Frontal cortex (tissue), 4 donors: ENCODE measurements at places on chromosomes 4 and X.
A peak's percentile ranks its signal among the peaks of the same experiment; 100 is the strongest.

DNA sequence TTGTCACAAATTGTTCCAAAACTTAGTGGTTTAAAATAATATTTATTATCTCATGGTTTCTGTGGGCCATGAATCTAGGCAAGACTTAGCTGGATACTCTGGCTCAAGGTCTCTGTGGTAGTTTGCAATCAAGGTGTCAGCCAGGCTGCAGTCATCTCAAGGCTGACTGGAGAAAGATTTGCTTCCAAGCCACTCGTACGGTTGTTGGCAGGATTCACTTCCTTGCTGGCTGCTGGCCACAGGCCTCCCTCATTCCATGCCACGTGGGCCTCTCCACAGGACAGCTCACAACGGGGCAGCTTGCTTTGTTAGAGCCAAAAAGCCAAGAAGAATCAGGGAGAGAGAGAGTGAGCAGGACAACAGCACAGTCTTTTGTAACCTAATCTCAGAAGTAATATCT lies 101.4 kb downstream of the WWC2 start:
- peak; percentile 5 for DNase-seq

GRCh38 chr4:123449362-123449761 lies 52.8 kb downstream of the SPRY1 start:
- DNase-seq, result no peak

- DNase-seq, result peak; percentile 3
Observed at GRCh38 chr4:148980782-148981480, 538.7 kb upstream of the NR3C2 start.

DNA sequence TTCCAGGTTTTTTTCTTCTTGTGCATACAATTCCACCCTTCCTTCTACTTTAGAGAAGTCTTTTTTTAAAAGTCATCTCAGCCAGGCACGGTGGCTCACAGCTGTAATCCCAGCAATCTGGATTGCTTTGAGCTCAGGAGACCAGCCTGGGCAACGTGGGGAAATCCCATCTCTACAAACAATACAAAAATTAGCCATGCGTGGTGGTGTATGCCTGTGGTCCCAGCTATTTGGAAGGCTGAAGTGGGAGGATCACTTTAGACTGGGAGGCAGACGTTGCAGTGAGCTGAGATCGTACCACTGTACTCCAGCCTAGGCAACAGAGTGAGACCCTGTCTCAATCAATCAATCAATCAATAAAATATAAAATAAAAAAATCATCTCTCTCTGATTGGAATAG lies 14.8 kb downstream of the ELOVL6 start:
- no peak for DNase-seq

- no peak for DNase-seq
Observed at GRCh38 chr4:52910115-52910514, 48.0 kb downstream of the RASL11B start.

- DNase-seq, result no peak
Observed at GRCh38 chrX:17964871-17965270, 103.8 kb upstream of the RAI2 start.

DNA sequence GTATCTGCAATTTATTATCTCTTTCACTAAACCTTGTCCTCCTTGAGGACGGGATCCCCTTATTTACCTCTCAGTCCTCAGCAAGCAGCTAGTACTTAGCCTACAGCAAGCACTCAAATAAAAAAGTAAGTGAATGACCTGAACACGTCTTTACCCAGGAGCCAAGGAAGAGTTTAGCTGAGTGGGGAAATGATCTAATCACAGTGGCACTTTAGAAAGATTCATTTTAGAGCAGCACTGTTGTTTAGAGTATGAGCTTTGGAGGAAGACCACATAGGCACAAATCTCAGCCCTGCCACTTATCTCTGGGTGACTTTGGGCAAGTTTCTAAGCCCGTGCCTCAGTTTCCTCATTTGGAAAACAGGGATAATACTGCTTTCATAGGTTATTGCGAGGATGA lies 2.7 kb downstream of the FAM120C start:
- DNase-seq, result no peak

DNA sequence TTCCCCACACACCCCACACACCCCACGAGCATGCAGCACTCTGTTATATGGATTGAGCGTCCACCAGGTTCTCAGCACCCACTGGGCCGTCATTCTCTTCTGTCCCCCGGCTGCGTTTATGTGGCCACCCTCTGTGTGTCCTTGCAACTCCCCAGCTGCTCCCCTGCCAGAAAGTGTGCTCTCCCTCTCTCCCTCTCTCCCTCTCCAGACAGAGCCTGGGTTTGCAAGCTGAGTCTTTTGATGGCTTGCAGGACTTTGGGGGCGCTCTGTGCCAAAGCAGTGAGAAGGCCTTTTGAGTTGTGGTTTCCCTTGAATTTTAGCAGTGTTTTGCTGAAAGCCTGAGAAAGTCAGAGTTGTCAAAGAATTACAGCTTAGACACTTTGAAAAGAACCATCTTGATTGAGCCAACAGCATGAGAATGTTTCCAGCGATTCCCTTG lies 173.5 kb downstream of the DCLK2 start:
- DNase-seq, result no peak

GRCh38 chrX:25025615-25026014 lies 9.8 kb upstream of the ARX start:
- no peak for DNase-seq

DNA sequence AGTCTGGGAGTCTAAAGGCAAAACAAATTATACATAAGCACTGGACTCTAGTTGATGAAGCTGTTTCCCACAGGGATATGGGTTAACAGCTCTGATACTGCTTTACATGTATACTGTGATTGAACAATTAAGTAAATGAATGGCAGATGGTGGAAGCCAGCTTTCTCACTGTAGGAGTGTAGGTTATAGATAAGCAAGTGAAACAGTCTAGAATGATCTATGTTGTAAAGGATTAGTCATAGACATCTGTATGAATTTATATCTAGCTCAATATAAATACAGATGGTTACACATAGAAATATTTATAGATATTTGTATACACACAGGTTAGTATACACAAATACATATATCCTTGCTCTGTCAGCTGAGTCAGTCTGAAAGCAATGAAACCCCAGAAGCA lies 276.1 kb downstream of the PPARGC1A start:
- no peak for DNase-seq

DNA sequence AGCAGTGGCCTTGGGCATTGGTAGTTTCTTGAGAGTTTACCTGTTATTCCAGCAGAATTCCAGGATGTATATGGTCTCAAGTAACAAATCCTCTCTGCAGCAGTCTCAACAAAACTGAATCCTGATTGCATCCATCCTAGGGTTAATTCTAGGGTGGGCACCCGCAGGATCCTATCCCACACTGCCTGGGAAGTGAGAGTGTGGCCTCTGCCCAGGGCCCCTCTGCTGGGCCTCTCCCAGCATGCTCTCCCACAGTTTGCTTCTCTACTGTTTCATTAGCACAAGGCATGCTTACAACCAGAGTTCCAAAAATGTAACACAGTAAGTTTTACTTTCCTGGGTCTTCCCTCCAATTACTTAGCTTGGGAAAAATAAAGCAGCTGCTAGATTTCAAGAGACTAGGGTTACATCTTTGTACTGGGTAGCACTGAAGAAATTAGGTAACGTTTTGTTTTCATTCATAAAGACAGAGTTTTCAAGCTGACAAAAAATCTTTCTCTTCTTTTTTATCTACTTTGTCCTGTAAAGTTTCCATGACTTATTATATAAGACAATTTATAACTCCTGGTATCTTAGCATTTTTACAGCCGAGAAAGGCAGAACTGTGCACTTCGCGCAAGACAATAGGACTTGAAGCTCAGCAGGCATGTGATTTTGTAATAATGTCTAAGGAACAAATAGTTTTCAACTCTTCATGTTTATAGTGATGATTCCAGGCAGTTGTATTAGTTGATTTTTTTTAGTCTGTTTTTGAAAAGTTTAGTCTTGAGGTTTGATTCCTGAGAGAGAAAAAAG lies 131.2 kb upstream of the PCDH18 start:
- DNase-seq, result no peak

DNA sequence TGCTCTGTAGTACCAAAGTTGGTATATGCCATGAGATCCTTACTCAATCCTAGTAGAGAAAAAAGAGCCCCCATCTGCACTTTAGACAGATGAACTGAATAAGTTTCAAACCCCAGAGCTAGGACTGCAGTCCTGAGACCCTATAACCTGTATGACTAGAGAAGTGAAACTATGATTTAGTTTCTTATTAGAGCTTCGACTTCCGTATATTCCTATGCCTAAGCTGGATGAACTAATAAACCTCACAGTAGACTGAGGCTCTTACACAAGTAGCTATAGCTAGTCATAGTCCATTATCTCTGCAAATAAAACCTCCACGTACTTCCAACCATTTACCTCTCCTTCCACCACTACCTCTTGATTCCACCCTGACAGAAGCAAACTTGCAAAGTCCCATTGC lies 6.3 kb upstream of the OTUD4 start:
- DNase-seq, result no peak

DNA sequence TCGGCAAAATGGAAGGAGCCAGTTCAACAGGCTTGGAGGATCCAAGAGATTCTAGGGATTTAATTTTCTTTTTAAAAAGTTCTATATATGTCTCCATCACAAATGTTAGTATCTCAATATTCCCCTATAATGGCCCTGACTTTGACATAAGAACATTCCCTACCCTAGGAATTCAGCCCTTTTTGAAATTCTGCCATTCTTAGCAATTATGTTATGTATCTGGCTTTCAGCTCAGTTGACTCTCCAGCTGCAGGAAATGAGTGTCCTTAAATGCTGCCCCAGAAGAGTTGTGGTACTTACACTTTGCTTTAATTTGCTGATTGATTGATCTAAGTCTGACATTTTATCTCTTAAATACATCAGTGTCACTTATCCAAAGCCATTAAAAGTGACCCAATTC lies 1454.3 kb downstream of the FSTL5 start:
- DNase-seq, result no peak

GRCh38 chrX:110086162-110086915 lies 83.4 kb downstream of the TMEM164 start:
- no peak for DNase-seq
